Pancreas (tissue), 10 donors: ENCODE measurements at places on chromosomes 7 and 10. TPM values are rescaled to one million over a fixed set of nuclear protein-coding genes. Genes with fewer than 3 reads are reported as not detected.
A peak's percentile ranks its signal among the peaks of the same experiment; 100 is the strongest.

Gene ATP6V0A4
- 0.23 TPM for polyA plus RNA-seq

GRCh38 chr10:95423164-95424005 lies 132.6 kb upstream of the PDLIM1 start:
- H3K4me1 ChIP-seq: no peaks in the 10 kb centered on the region
- no peak overlapping the region for H3K27ac ChIP-seq
- no peak overlapping the region for H3K4me3 ChIP-seq
- no peak for DNase-seq

- no peaks in the 10 kb centered on the region for H3K4me1 ChIP-seq
- no peaks in the 10 kb centered on the region for H3K27me3 ChIP-seq
- H3K27ac ChIP-seq: no peak overlapping the region
- H3K36me3 ChIP-seq: no peaks in the 10 kb centered on the region
Observed at GRCh38 chr7:57181281-57181680, 49.0 kb upstream of the ZNF479 start.

DNA sequence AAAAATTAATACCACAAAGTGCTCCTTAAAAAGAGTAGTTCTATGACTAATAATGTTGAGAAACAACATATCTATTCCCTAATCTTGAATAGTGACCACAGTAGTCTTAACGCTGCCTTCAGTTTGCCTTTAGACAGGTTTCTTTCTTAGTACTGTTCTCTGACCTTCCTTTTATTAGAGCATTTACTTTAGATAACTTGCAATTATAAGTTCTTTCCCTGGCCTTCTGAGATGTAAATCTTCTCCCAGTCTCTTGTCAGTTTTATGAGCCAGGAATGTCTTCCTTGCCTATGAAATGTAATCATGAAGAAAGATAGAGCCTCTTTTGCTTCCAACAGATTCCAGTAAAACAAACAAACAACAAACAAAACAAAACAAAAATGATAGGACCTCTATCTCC lies 1119.8 kb upstream of the LRRTM3 start:
- H3K27ac ChIP-seq: no peak overlapping the region
- no peak overlapping the region for H3K4me3 ChIP-seq
- DNase-seq: no peak
- H3K4me1 ChIP-seq: no peaks in the 10 kb centered on the region
- no peaks in the 10 kb centered on the region for H3K27me3 ChIP-seq

- no peak for DNase-seq
- H3K27me3 ChIP-seq: no peaks in the 10 kb centered on the region
- H3K27ac ChIP-seq: no peak overlapping the region
- no peaks in the 10 kb centered on the region for H3K36me3 ChIP-seq
Observed at GRCh38 chr10:88100281-88100680, 236.9 kb downstream of the PTEN start.

DNA sequence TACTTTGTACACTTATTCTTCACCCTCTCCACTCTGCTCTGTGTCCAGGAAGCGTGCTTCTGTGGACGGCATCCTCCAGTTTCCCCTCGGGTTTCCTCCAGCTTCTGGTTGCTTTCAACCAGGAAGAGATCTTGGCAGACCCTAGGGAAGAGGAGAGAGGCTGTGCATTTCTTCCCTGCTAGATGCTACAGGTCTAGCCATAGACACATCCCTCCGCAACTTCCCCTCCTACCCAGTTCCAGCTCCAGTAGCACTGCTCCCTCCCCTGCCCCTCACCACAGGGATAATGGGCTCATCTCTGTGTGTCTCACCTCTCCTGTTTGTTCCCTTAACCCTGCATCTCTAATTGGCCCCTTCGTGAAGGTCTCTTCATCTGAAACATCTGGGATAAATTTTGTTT lies 16.3 kb downstream of the TLL2 start:
- no peak overlapping the region for H3K27ac ChIP-seq
- H3K4me3 ChIP-seq: no peak overlapping the region
- no peaks in the 10 kb centered on the region for H3K27me3 ChIP-seq
- no peaks in the 10 kb centered on the region for H3K4me1 ChIP-seq

Gene RGR
- polyA plus RNA-seq: not detected

DNA sequence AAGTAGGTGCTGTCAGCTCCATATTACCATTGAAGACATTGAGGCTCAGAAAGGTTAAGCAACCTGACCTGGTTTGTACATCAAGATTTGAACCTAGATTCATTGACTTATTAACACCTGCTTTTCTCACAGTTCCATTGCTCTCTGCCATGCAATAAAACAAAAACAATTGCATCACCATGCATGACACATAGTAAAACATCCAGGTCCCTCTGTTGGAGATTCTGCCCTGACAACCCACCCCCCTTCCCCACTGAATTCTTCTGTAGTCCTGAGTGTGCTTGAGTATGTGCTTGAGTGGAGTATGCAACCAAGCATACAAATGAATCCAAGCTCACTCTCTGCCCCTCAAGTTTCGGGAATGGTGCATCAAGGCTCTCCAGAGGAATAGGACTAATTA lies 6.0 kb upstream of the LMBR1 start:
- DNase-seq: no peak
- no peaks in the 10 kb centered on the region for H3K4me1 ChIP-seq
- no peaks in the 10 kb centered on the region for H3K27me3 ChIP-seq
- no peaks in the 10 kb centered on the region for H3K36me3 ChIP-seq

Gene PTPN20
- polyA plus RNA-seq: 2.6 TPM

Gene MRPS24
- 77.0 TPM for polyA plus RNA-seq

DNA sequence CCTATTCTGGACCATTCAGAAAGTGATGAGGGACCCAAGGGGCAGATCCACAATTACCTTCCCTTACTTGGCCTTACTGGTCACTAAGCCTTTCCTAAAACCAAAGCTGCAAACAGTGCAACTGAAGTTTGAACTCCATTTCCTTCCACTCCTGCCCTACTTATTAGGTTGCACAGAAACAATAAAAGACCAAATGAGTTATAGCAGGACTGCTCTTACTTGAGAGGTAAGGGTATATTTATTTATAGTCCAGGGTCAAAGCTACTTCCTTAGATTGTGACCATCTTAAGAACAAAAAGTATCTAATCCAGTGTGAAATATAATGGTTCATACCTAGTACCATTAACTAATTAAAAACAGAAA lies 27.0 kb downstream of the CDK6 start:
- peaks cover 15% of the 10 kb centered on the region for H3K4me1 ChIP-seq
- no peak for DNase-seq
- H3K4me3 ChIP-seq: no peak overlapping the region
- no peaks in the 10 kb centered on the region for H3K27me3 ChIP-seq
- peak overlapping the region; percentile 53 for H3K27ac ChIP-seq

- H3K36me3 ChIP-seq: no peaks in the 10 kb centered on the region
- no peaks in the 10 kb centered on the region for H3K4me1 ChIP-seq
- DNase-seq: no peak
- H3K27ac ChIP-seq: no peak overlapping the region
Observed at GRCh38 chr7:40935435-40935834, 767.5 kb downstream of the INHBA start.

DNA sequence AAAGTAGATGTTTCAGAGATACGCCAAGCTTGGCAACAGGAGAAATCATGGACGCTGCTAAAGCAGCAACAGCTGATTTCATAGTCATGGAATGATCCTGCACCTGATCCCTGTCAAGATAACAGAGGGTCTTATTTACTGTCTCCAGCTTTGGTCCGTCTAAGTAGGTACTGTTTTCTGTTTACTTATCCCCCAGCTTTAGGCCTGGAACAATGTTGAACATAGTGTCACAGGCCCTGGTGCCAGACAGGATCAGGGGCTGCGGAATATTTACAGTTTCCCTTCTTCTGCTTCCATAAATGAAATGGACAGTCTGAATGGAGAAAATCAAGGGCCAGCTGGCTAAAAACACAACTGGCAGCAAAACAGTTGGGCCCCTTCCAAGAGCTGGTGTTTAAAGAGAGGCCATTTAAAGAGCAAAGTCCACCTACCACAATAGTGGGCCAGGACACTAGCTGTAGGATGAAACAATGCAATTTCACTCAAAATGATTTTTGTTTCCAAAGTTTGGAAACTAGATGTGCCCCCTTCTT lies 2.9 kb downstream of the GPR37 start:
- no peak overlapping the region for H3K4me3 ChIP-seq
- no peak overlapping the region for H3K27ac ChIP-seq
- H3K4me1 ChIP-seq: no peaks in the 10 kb centered on the region
- peak; percentile 46 for DNase-seq
- H3K27me3 ChIP-seq: no peaks in the 10 kb centered on the region

GRCh38 chr10:77927402-77928246 lies 1.1 kb upstream of the DLG5 start:
- no peaks in the 10 kb centered on the region for H3K4me1 ChIP-seq
- no peaks in the 10 kb centered on the region for H3K36me3 ChIP-seq
- H3K27ac ChIP-seq: no peak overlapping the region
- no peak for DNase-seq
- H3K4me3 ChIP-seq: no peak overlapping the region
- H3K27me3 ChIP-seq: no peaks in the 10 kb centered on the region

DNA sequence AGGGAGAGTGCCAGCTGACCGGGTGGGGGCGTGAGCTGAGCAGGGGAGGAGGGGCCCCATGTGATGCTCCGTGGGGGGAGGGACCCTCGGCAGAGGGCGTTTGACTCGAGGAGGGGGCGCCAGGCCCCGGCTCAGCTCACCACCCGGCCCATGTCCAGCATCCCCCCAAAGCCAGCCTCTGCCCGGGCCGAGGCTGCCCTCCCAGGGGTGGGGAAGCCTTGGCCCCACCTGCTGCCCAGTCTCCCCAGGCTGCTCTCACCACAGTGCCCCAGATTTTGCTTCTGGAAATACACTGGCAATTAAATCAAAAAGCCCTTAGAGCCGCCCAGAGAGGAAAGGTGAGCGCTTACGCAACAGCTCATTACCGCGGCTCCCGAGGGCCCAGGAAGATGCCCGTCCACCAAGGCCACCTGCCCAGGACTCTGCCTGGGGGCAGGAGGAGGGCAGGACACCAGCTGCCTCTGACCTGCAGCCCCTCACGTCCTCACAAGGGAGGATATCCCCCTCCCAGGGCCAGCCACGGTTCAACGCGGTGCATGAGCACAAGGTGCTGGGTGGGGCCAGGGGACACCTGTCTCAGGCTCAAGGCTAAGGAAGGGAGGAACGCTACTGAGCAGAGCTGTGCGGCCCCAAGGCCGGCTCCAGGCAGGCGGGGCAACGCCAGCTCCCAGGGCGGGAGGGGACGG lies 70.0 kb upstream of the INPP5A start:
- no peaks in the 10 kb centered on the region for H3K4me1 ChIP-seq
- no peaks in the 10 kb centered on the region for H3K27me3 ChIP-seq
- no peak overlapping the region for H3K4me3 ChIP-seq
- DNase-seq: peak; percentile 14
- peak overlapping the region; percentile 27 for H3K27ac ChIP-seq
- no peaks in the 10 kb centered on the region for H3K36me3 ChIP-seq

GRCh38 chr7:100983451-100984187 lies 14.3 kb downstream of the MUC12 start:
- H3K27me3 ChIP-seq: no peaks in the 10 kb centered on the region
- no peaks in the 10 kb centered on the region for H3K36me3 ChIP-seq
- H3K4me1 ChIP-seq: no peaks in the 10 kb centered on the region
- DNase-seq: no peak
- H3K4me3 ChIP-seq: no peak overlapping the region
- H3K27ac ChIP-seq: no peak overlapping the region

Gene ACSM6
- 1.6 TPM for polyA plus RNA-seq

Gene UPK3BL2
- 38.4 TPM for polyA plus RNA-seq

Gene DKK1
- 0.52 TPM for polyA plus RNA-seq

GRCh38 chr10:73758704-73759511 lies 14.7 kb downstream of the SEC24C start:
- H3K4me1 ChIP-seq: no peaks in the 10 kb centered on the region
- no peaks in the 10 kb centered on the region for H3K27me3 ChIP-seq
- H3K27ac ChIP-seq: no peak overlapping the region
- no peak overlapping the region for H3K4me3 ChIP-seq

DNA sequence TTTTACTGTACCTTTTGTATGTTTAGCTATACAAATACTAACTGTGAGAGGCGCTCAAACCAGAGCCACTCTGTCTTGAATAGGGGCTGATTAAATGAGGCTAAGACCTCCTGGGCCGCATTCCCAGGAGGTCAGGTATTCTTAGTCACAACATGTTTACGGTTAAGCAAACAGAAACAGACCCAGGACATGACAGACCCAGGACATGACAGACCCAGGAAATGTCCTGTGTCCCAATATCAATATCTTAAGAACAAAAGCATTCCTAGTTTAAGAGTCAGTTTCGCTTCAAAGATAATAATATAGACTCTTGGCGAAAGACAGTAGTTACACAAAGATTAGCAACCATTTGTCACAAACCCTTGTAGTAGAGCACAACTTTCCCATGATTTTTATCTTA lies 304.5 kb downstream of the CCSER2 start:
- H3K27me3 ChIP-seq: no peaks in the 10 kb centered on the region
- no peak for DNase-seq
- no peaks in the 10 kb centered on the region for H3K36me3 ChIP-seq
- no peak overlapping the region for H3K4me3 ChIP-seq
- no peak overlapping the region for H3K27ac ChIP-seq

Gene GJD4
- not detected for polyA plus RNA-seq

Gene PCDH15
- polyA plus RNA-seq: 0.31 TPM

Gene CACNA2D1
- 4.0 TPM for polyA plus RNA-seq

Gene RBP3
- polyA plus RNA-seq: not detected

DNA sequence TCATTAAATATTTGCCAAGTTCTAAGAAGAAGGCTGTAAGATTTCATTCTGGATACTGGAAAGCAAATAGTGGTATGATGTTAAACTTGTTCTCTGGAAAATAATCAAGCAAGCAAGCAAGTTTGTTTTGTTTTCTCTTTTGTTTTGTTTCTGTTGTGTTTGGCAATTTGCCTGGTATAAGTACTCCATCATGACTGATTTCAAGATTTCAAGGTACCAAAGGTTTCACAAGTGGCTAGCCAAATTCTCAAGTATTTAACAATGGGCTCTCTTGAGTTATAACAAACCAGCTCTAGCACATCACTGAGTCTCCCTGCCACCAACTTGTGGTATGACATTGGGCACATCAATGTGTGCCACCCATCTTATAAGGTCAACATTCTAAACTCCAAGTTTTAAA lies 151.7 kb upstream of the IGFBP3 start:
- H3K4me1 ChIP-seq: no peaks in the 10 kb centered on the region
- H3K4me3 ChIP-seq: no peak overlapping the region
- no peak overlapping the region for H3K27ac ChIP-seq
- no peak for DNase-seq
- H3K36me3 ChIP-seq: no peaks in the 10 kb centered on the region
- no peaks in the 10 kb centered on the region for H3K27me3 ChIP-seq

DNA sequence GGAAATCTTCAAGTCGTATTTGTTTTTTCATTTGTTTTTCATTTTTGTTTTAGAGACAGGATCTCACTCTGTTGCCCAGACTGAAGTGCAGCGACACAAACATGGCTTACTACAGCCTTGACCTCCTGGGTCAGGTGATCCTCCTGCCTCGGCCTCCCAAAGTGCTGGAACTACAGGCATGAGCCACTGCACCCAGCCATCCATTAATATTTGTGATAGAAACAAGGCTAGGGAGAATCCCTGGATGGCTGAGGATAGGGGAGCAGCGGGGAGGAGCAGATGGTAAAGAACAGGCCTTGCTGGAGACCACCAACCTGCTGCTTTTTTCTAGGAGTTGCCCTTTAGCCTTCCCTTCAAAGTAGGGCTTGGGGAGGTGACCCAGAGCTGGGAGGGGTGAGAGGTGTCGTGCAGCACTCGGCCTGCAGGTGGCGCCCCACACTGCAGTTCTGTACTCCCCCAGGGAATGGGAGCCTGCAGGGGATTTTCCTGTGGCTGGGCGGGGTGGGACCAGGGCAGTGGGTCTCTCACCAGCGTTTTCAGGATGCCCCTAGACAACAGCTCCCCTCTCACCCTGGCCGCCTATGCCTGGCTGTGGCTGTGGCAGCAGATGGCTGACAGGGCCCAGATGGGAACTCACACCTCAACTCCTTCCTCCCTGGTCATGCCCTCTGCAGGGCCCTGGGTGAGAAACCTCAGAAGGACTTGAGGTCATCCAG lies 12.6 kb upstream of the CDH23 start:
- H3K36me3 ChIP-seq: no peaks in the 10 kb centered on the region
- peak; percentile 59 for DNase-seq
- H3K4me1 ChIP-seq: no peaks in the 10 kb centered on the region
- H3K4me3 ChIP-seq: no peak overlapping the region
- no peak overlapping the region for H3K27ac ChIP-seq

Gene CTTNBP2
- polyA plus RNA-seq: 10.4 TPM
